ENCODE measurements at places on chromosomes 2 and 18.

DNA sequence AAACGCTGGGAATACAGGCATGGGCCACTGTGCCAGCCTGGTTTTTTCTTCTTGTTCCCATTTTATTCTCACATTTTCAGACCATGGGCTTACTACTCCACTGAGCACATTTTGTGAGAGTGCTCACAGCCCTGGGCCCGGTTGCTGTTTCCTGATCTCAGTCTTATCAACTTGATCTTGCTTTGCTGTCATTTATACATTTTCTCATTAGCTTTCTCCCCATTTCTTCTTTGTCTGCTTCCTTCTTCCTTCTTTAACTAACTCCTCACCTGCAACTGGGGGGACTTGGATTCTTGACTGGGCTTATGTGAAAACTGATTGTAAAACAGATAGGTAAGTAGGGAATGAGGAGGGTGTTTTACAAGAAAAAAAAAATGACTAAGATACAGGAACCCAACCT is 117.3 kb downstream of the PLB1 start:
- DNase-seq: no peak

DNA sequence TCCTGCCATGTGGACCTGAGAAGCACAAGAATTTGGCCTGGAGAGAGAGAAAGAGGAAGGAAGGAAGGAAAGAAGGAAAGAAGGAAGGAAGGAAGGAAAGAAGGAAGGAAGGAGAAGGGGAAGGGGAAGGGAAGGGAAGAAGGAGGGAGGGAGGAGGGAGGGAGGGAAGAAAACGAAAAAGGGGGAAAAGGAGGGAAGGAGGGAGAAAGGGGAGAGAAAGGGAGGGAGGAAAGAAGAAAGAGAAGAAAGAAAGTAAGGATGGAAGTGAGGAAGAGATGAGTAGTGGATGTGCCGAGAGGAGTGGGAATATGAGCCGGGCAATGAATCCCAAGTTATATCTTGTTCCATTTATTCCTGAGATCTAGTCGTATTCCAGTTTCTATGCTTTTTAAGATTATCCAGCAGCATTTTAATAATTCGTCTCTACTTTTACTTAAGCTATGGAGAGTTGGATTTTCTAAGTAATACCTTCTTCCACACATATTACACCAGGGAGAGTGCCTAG is 247.8 kb downstream of the TDRD15 start:
- DNase-seq: no peak

DNA sequence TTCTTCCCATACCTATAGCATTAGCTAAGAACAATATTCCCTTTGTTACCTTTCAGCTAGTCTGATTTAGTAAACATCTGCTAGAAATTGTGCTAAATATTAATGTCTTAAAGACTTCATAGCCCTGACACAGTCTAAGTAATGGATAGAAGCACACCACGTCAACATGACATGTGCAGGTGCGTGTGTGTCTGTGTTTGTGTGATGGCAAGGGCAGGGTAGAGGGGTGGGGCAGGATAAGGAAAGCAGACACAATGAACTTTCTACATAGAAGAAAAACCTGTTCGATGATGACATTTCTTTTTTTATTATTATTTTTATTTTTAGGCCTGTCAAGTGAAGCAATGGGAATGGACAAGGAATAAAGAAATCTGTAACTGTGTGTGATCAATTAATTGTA is 223.3 kb downstream of the NOL4 start:
- no peak for DNase-seq

DNA sequence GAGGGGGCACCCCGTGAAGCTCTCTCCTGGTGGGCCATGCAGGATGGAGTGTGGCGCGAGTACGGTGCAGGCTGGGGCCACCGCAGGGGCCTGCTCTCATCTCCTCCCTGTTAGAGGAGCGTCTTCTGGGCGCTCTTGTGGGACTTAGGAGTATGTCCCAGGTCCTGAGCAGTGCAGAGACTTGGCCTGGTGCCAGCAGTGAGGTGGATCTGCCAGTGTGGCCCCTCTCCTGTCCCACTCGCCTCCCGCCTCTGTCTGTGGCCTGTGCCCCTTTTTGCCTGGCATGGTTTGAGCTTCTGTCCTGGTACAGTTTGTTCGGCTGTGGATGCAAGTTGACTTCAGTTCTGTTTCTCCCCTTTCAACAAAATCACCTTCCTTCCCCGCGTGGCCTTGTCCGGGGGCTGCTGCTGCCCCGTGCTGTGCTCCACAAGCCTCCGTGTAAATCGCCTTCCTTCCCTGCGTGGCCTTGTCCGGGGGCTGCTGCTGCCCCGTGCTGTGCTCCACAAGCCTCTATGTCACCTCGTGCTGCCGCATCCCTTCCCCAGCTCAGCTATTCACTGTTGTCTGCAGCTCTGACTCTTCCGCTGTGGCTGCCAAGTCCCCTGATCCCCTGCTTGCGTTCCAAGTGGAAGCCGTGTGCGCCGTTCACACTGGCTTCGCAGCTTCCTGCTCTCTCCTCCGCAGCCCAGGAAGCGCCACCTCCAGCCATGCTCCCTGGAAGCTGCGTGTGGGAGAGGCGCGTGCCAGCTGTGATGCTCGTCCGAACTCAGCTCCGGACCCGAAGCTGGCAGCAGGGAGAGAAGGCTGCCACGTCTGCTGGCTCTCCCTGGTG is 13.7 kb downstream of the LDLRAD4 start:
- DNase-seq: no peak

GRCh38 chr2:149885468-149885867 is 297.9 kb upstream of the MMADHC start:
- no peak for DNase-seq

All from HuH-7 (cell line).